Cardiac muscle cell (in vitro differentiated cells and primary cell): ENCODE measurements at places on chromosomes 4 and X. TPM values are rescaled to one million over a fixed set of nuclear protein-coding genes. Genes with fewer than 3 reads are reported as not detected.
A peak's percentile ranks its signal among the peaks of the same experiment; 100 is the strongest.

DNA sequence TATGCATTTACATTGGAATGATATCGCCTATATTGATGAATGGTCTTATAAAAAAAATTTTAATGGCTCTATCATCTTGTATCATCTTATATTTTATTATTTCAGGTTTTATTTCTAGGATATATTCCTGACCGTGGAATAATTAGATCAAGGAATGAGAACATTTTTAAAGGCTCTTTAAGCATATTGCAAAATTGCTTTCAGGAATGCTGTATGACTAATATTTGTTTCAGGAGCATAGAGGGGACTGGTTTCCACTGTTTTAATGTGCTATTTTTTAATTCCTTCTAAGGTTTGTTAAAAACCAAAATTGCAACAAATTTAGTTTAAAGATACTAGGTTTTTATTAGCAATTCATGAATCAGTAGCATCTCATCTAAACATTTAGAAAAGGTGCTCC is 120.2 kb downstream of the BMPR1B start:
- DNase-seq = peak; percentile 50

HGFAC gene
- 2.3 TPM in 2 replicates for total RNA-seq

DNA sequence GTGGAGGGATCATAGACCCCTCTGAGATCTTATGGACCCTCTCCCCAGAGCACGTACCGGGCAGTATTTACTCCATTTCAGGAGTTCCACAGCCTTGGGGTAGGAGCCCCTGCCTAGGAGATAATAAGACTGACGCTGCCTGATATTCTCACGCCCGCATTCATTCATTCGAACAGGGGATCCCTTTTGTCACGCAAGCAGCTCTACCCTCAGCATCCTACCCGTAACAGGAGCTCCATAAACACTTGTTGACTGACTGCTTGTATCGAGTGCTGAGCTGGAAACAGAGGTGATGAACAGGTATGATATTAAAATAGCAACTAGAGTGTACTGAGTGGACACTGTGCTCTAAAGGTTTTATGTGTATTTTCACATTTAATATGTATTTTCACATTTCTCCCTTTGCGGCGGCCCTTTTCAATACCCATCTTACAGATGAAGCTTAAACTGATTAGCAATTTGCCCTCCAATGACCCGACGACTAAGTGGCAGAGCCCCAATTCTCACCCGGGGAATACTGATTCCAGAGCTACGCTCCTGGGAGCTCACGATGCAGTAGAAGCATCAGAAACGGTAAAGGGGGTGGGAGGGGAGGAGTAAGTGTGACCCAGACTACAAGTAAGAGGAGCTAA is 888 bp downstream of the RAB28 start:
- no peak for DNase-seq

GRCh38 chr4:139861471-139861870 is 195.9 kb downstream of the MGST2 start:
- no peak for DNase-seq

GALNTL6 gene
- 0.11 TPM in 1 of 2 replicates, not detected in the other for total RNA-seq

GRCh38 chr4:61605984-61606383 is 405.9 kb downstream of the ADGRL3 start:
- DNase-seq = no peak

VSIG1 gene
- 0.07 TPM in 1 of 2 replicates, not detected in the other for total RNA-seq

DNA sequence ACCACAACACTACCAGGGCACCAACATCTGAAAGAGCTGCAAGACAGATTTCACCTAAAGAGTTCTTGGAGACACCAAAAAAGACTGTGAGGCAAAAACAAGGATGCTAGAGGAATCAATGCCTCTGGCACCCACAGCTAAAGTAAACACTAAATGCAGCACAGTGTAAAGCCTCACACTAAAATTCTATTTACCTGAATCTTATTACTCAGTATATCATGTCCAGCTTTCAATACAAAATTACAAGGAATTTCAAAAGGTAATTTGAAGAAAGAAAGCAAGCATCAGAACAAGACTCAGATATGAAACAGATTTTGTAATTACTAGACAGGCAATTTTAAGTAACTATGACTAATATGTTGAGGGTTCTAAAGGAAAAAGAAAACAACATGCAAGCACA is 19.6 kb downstream of the RAB28 start:
- no peak for DNase-seq

GABRE gene
- 1.5 and 2.5 TPM in 2 replicates for total RNA-seq

DNA sequence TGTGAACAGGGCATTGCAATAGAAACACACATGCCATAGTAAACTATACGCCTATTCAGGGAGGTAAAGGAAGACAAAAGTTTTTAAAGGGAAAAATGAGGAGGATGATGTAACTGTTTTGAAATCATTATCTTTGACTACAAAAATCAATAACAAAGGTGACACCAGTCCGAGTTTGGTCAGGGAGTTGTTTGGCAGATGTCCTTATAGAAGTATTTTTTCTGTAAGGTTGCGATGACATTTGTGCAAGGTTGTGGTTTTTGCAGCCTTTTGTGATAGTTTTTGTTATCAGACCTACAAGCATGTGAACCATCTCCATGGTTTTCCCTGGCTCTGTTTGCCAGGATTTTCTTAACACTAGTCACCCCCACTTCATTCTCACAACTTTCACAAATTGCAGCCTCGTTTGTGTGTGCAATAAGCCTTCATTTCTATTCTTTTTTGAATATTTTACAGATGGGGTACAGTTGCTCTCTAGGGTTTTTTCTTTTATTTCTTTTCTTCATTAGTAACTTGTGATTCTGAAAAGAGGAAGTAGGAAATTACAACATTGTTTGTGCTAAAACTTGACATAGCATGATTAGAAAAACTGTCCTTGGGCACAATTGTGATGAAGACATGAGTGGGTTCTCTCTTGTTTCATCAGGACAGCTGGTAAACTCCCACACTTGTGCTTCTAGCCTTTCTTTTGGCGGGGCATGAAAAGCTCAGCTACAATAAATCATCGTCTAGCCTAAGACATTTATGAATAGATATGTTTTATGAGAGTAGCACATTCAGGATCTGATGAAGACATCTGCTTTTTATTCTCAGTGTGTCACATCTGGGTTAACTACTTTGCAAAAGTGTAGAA is 60.2 kb upstream of the PNPLA4 start:
- no peak for DNase-seq

GABRB1 gene
- total RNA-seq = 0.42 and 0.67 TPM in 2 replicates

DNA sequence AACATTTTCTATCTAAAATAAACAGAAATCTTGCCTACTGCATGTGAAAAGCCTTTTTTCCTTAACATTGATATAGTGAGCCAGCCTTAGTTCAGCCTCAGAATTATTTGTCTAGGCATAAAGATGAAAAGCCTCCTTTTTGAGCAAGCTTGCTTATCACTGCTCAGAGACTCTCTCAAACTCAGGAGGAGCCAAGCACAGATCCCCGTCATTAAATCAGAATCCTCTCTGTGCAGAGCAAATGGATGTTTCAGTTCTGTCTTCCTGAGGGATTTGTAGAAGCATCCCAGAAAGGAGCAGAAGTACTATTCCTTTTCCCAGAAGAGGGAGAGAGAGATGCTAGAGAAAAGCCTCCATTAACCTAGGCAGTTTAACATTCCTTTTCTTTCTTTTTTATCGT is 186.9 kb upstream of the LNX1 start:
- no peak for DNase-seq

DNA sequence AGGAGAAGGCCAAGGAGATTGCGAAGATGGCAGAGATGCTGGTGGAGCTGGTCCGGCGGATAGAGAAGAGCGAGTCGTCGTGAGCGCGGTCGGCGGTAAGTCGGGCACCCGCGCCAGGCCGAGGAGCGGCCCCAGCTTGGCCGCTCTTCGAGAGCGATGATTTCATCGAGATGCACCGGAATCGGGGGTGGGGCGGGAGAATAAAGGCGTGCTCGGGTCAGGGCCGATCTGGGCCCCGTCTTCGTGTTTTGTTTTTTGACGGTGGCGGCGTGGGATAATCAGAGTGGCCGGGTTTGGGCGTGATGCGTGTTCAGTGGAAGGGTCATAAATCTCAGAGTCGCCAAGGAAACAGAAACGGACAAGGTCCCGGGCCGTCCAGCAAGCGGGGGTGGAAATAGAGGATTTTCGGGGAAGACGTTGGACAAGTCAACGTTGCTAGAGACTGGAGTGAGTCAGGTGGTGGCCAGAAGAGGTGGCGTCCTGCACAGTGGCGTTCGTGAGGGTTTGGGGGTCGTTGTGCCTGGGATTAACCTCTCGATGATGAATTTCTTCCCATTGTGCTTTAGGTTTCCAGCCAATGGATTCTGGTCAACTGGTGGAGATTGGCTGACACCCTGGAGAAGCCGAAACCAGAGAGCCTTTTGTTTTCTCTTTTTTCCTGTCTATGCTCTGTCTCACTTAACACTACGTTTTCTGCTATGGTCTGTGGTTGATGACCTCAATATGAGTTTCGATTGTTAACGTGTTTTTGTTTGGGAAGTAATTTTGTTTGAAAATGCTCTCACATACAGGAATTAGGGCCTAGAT is 882 bp downstream of the MRFAP1 start:
- peak; percentile 35 for DNase-seq

GRCh38 chr4:6880691-6881090 is 28.9 kb upstream of the TBC1D14 start:
- no peak for DNase-seq

GSX2 gene
- total RNA-seq = not detected in 2 replicates

- DNase-seq = no peak
These were observed 558.4 kb upstream of the IGFBP7 start for GRCh38 chr4:57668621-57669020.

DNA sequence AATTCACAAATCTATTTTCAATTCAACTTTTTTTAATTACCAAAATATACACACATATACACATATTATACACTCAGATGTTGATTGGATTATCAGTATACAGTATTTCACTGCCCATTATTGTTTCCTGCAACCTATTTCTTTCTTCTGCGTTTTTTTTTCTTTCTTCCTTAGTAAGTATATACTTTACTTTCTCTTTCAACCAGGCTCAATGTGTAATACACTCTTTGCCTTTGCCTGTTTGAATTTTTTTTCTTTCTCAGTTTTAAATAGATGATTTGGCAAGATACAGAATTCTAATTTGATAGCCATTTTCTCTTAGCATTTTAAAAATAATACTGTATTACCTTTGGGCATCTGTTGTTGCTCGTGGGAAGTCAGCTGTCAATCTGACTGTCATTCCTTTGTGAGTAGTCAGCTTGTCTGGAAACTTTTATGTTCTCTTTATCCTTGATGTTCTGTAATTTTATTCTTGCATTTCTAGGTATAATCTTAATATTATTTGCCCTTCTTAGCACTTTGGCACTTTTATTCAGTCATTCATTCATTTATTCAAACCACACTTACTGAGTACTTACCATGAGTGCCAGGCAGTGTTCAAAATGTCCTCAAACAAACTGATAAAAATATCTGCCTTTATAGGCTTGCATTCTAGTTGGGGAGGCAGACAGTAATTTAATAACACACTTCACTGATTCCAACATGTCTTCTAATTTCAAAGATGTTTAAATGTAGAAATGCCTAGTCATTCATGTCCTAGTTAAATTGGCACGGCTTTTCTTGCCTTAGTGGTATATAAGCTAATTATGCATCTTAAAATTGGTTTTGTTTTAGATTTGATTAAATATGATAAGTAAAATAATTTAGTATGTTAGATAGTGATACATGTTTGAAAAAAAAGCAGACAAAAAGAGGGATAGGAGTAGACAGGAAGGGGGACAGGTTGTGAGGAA is 3.7 kb downstream of the USP38 start:
- DNase-seq = no peak

PALLD gene
- 131 and 178 TPM in 2 replicates for total RNA-seq

ODAPH gene
- 0.24 TPM in 1 of 2 replicates, not detected in the other for total RNA-seq

DNA sequence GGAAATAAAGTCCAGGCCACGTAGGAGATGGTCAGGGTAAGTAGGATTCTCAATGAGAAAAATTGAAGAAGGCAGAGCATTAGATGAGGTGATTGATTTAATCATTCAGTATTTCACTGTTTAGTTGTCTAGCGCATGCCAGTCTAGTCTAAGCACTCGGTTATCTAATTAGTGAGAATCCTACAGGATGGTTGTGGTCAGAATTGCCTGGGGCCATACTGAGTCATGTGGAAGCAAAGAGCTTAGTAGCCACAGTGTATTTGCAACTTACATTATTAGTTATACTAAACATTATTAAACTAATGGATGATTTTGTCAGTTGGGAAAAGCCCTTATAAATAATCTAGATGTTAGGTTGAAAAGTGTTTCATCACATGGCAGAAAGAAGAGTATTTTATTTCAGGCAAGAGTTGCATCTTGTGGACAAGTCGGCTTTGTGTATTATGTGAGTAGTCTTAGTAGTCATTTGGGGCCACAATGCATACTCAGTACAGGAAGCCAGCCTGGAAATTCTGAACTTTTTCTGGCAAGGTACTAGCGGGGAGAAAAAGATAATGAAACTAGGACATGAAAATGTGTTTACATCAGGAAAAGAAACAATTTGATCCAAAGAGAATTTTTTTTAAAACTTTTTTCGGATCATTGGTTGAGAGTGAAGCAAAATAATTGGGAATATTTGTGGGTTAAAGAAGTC is 31.9 kb downstream of the CPEB2 start:
- peak; percentile 50 for DNase-seq

- DNase-seq = no peak
These were observed 140.6 kb downstream of the GPM6A start for GRCh38 chr4:175671491-175671934.

- DNase-seq = no peak
These were observed 3.5 kb upstream of the EDNRA start for GRCh38 chr4:147477439-147477838.

GRCh38 chrX:8873956-8874355 is 72.8 kb upstream of the FAM9A start:
- no peak for DNase-seq

NRK gene
- total RNA-seq = 0.12 and 0.53 TPM in 2 replicates

DNA sequence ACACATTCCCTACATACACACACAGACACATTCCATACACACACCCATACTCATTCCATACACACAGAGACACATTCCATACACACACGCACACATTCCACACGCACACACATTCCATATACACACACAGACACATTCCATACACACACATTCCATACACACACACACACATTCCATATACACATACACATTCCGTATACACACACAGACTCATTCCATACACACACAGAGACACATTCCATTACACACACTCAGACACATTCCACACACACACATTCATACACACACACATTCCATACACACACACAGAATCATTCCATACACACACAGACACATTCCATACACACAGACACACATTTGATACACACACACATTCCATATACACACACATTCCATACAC is 15.2 kb downstream of the LINC00632 start:
- no peak for DNase-seq

GABRA4 gene
- 0.03 and 0.28 TPM in 2 replicates for total RNA-seq

TEX13A gene
- total RNA-seq = not detected in 2 replicates

GRCh38 chrX:153450114-153450948 is 4.5 kb upstream of the TREX2 start:
- no peak for DNase-seq

DNA sequence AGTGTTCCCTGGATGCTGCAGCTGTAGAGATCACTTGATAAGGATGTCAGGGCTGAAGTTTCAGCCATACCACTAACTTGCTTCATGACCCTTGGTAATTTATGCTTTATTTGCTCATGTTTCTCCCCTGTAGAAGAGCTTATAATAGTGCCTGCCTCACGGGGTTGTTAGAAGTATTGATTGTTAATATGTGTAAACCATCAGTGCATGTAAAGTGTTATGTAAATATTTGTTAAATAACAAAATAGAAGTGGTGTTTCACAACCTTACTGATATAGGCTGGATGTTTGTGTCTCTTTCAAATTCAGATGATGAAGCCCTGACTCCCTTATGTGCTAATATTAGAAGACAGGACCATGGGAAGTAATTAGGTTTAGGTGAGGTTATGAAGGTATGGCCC is 1.5 kb upstream of the CXCL2 start:
- DNase-seq = no peak
